ENCODE measurements at places on chromosomes 12 and 14. TPM values are rescaled to one million over a fixed set of nuclear protein-coding genes. Genes with fewer than 3 reads are reported as not detected.

GRCh38 chr12:75765170-75766059 is 254.0 kb upstream of the KRR1 start:
- H3K4me1 ChIP-seq = no peaks in the 10 kb centered on the region
- H3K27me3 ChIP-seq = no peaks in the 10 kb centered on the region

DNA sequence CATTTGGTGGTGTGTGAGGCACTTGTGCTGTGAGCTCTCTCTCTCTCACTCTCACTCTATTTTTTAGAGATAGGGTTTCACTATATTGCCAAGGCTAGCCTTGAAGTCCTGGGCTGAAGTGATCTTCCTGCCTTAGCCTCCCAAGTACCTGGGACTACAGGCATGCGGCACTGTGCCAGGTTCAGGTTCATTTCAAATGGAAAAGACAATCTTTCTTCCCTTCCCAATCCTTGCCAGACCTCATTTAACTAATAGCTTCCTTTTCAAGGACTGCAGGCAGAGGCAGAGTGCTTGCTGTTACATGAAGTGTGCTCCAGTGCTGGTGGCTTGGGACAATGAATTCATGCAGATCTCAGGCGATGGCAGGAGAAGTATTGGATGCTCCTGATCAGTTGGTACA is 73.2 kb upstream of the BICD1 start:
- H3K4me1 ChIP-seq = peaks cover 2% of the 10 kb centered on the region
- H3K27me3 ChIP-seq = no peaks in the 10 kb centered on the region
- peak; percentile 48 for DNase-seq
- H3K36me3 ChIP-seq = no peaks in the 10 kb centered on the region

DNA sequence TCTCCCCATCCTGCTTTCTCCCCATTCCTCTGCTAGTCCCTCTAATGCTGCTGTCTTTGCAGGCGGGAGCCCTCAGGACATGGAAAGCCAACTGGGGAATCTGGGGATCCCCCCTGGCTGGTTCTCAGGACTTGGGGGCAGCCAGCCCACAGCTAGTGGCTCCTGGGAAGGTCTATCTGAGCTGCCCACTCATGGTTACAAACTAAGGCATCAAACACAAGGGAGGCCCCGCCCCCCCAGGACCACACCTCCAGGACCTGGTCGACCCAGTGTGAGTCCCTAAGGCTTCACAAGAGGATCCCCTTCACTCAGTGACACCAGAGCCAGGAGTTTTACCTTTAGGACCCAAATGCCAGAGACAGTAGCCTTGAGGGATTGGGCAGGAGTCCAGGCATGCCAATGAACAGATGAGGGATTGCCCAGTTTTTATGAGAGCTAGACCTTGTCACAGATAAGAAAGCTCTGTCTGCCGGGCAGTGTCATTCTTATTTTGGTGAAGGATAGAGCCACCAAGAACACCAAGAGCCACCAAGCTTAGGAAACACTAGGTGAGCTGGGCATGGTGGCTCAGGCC is 8.0 kb upstream of the CPNE6 start:
- no peak overlapping the region for H3K4me3 ChIP-seq
- no peaks in the 10 kb centered on the region for H3K27me3 ChIP-seq
- no peaks in the 10 kb centered on the region for H3K36me3 ChIP-seq
- H3K27ac ChIP-seq = no peak overlapping the region

GRCh38 chr14:100727086-100727872 is 587 bp downstream of the DLK1 start:
- no peak overlapping the region for H3K27ac ChIP-seq
- H3K4me3 ChIP-seq = no peak overlapping the region
- no peak for DNase-seq
- H3K36me3 ChIP-seq = no peaks in the 10 kb centered on the region
- H3K4me1 ChIP-seq = no peaks in the 10 kb centered on the region

- H3K4me3 ChIP-seq = no peak overlapping the region
- DNase-seq = no peak
- no peaks in the 10 kb centered on the region for H3K27me3 ChIP-seq
- H3K36me3 ChIP-seq = no peaks in the 10 kb centered on the region
Observed at GRCh38 chr14:90523961-90524875, 127.4 kb downstream of the CALM1 start.

GRCh38 chr12:115245020-115245419 is 561.0 kb upstream of the TBX3 start:
- H3K27me3 ChIP-seq = no peaks in the 10 kb centered on the region
- no peaks in the 10 kb centered on the region for H3K36me3 ChIP-seq
- no peaks in the 10 kb centered on the region for H3K4me1 ChIP-seq
- no peak overlapping the region for H3K4me3 ChIP-seq
- no peak for DNase-seq

DNA sequence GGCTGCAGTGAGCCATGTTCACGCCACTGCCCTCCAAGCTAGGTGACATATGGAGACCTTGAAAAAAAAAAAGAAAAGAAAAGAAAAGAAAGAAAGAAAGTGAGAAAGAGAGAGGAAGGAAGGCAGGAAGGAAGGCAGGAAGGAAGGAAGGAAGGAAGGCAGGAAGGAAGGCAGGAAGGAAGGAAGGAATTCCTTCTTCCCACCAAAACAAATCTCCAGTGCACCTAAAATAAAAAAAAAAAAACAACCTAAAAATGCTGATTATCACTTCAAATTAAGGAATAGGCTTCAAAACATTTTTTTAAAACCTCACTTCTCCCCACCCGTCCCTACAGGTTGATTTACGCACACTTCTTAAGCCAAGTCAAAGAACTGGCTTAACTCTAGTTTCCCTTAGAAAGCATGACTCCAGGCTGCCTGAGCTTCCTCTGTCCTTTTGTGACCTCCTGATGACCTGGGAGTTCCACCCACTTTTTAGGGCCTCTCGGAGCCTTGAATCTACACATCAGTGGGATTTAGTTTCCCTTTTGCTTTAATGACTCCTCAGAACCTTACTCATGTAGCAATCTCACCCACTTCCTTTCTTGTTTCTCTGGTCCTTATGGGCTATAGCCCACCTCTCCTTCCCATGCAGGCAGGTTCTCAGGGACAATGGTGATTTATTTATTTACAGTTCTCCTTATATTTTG is 18.6 kb downstream of the DUSP6 start:
- no peak overlapping the region for H3K27ac ChIP-seq
- no peaks in the 10 kb centered on the region for H3K4me1 ChIP-seq
- no peaks in the 10 kb centered on the region for H3K36me3 ChIP-seq
- H3K27me3 ChIP-seq = no peaks in the 10 kb centered on the region

DNA sequence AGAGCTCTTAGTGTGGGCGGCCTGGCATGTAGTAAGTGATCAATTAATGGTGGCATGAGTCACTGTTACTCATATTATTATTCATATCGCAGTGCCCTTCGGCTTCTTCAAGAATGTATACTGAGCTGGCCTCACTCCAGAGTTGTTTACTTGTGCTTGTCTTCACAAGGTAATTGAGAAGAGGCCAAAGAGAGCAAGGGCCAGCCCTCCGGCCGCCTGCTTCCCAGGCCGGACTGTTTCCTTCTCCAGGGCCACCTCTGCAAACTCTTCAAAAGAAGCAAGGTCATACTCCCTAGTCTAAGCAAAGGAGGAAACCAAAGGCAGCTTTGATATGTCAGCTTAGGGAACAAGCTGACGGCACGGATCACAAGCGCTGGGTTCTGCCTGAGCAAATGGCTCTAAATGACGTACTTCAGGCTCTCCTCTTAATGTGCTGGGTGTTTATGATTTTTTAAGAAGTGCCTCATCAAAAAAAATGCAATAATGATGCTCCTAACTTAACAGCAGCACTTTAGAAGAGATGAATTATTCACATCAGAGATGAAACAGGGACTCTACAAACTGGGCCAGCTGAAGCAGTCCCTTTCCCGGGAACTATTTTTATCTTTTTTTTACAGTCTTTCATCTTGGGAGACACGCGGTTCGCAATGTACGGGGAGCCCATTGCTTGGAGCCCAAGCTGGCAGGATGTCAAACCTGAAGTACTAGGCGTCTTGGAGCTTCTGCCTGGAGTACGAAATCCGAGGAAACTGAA is 65.6 kb upstream of the DLK1 start:
- peaks cover 2% of the 10 kb centered on the region for H3K27me3 ChIP-seq
- H3K36me3 ChIP-seq = no peaks in the 10 kb centered on the region
- H3K4me1 ChIP-seq = peaks cover 50% of the 10 kb centered on the region

DNA sequence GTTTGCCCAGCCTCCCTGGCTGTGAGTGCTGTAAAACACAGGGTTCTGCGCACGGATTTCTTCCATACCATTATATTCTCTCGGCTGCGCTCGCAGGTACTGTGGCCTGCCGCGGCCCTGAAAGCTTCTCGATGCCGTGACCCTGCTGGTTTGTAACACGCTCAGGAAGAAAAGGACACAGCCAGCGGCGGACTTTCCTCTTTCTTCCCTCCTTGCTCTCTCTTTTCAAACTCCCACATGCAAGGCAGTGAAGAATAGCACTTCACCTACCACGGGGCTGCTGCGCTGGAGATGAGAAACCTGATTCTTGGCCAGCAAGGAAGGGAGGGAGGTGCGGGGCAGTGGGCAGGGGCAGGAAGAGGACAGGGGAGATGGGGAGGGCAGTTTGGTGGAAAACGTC is 130.2 kb downstream of the RBM19 start:
- no peak for DNase-seq
- H3K36me3 ChIP-seq = no peaks in the 10 kb centered on the region
- H3K27ac ChIP-seq = no peak overlapping the region
- no peaks in the 10 kb centered on the region for H3K4me1 ChIP-seq

DNA sequence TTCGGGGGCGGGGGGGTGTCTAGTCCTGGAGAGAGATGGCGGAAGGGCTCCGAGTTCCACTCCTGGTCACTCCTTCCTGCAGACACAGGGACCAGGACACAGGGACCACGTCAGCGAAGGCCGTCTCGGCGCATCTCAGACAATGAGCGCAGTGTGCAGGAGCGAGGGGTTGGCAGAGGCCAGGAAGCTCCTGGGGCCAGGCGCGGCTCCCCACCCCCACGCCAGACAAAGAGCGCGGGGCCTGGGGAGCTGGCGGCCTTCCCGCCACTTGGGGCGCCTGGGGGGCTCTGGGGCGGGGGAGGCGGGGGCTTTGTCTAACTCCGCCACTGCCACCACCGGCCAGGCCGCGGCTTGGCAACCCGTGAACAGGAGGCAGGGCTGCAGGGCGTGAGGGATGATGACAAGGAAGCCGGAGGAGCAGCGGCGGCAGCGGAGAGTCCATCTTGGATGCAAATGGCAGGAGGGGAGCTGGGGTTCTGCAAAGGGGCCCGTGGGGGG is 2.2 kb downstream of the CDK2AP1 start:
- H3K27ac ChIP-seq = no peak overlapping the region
- H3K4me1 ChIP-seq = peaks cover 2% of the 10 kb centered on the region
- no peaks in the 10 kb centered on the region for H3K36me3 ChIP-seq
- peak overlapping the region; percentile 64 for H3K4me3 ChIP-seq
- no peaks in the 10 kb centered on the region for H3K27me3 ChIP-seq

RNASE1 gene
- 81.5 TPM for polyA plus RNA-seq

VSIG10 gene
- 32.8 TPM for polyA plus RNA-seq
